ENCODE measurements at places on chromosomes 4 and X.

- DNase-seq: peak; percentile 2
These were observed 499.9 kb upstream of the AADAT start for GRCh38 chr4:170589597-170590191.

DNA sequence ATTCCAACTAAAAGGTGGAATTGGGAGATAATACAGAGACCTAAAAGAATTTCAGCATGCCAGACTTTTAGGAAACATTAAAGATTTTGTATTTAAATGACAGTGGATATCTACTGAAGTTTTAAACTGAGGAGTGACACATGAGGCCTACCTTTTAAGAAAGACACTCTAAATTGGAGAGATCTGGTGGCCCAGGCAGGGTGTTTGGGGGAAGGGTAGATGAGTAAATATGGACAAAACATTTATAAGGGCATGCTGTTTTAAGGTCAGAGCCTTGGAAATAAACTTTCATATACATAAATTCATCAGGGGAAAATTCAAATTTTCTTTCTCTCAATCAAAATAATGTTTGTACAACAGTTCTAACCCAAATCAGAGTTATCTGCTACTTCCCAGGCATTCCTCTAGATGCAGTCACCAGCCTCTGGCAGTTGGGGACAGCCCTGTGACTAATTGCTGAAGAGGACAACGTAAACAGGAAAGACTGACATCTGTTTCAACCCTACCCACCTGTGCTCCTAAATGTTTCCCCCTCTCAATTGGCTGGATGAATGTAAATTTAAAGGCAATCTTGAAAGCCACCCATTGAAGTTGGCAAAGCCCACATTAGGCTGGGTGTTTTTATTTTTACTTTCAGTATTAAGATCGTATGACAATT is 1646.9 kb upstream of the ADGRL3 start:
- DNase-seq: no peak

DNA sequence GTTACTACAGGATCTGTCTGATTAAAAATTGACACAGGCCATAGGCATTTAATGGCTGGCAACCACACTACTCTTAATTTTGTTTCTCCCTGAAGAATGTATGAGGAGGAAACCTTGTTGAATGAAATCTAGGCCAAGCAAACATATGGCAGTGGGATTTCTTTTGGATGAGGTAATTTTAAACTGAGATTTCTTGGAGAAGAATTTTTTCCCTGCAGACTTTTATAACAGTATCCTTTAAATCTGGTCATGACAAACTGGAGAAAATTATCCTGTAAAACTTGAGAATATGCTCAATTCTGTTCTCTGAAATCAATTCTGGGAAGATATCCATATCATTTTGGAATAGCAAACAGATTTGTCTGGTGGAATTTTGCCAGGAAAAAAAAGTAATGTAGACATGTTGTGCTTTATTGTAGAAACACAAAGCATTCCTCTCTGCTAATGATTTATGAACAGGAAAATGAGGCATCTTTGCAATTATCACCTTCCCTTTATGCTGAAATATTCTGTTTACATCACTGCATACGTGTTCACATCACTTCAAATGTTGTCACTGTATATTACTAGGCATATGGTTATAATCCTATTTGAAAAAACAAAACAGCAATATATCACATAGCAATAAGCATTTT is 108.3 kb upstream of the ARSJ start:
- peak; percentile 21 for DNase-seq

- no peak for DNase-seq
These were observed 43.3 kb downstream of the FGFBP1 start for GRCh38 chr4:15894921-15895916.

DNA sequence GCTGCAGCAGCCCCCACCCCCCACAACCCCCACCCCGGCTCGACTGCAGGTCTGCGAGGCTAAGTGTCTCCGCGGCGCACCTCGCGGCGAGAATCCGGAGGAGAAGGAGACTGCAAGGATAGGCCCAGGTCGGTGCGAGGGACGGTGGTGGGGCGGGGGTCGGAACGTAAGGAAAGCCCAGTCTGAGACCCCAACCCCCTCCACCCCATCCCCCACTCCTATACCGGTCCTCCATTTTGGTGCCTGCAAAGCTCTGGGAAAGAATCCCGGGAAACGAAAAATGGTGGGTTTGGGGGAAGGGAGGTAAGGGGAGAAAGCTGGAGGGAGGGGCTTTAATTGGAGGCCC is 614 bp downstream of the BEX3 start:
- DNase-seq: peak; percentile 21

DNA sequence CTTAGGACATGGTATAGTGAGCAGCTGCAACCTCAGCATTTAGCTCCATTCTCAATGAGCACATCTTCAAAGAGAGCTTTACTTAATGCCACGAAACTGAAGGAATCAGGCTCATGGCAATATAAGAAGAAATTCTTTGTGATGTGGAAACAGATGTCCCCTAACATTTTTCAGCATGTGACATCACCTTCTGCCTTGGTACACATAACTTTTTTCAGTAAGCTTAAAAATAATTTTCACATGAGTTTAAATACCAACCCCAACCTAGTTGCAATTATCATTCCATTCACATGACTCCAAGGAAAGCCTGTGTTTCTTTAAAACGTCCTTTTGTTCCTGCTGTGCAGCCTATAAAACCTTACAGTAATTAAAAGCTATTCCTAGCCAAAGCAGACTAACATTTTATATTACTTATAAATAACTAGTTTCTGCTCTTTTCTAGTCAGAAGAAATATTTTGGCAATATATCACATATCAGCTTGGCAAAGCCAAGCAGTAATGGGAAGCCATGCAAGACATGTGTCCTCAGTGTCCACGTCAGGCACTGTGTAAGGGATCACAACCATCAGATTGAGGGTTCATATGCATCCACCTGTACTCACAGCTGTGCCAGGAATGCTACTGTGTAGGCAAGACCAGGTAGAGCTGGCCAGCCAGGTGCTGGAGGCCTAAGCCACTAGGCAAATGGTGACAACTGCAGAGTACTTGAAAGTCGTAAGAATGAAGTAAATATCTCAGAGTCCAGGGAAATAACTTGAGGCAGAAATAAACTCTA is 466.6 kb downstream of the INPP4B start:
- DNase-seq: no peak

- DNase-seq: no peak
These were observed 5.3 kb upstream of the GPR82 start for GRCh38 chrX:41718481-41719235.

GRCh38 chr4:25857403-25857802 is 5.4 kb downstream of the SEL1L3 start:
- no peak for DNase-seq

DNA sequence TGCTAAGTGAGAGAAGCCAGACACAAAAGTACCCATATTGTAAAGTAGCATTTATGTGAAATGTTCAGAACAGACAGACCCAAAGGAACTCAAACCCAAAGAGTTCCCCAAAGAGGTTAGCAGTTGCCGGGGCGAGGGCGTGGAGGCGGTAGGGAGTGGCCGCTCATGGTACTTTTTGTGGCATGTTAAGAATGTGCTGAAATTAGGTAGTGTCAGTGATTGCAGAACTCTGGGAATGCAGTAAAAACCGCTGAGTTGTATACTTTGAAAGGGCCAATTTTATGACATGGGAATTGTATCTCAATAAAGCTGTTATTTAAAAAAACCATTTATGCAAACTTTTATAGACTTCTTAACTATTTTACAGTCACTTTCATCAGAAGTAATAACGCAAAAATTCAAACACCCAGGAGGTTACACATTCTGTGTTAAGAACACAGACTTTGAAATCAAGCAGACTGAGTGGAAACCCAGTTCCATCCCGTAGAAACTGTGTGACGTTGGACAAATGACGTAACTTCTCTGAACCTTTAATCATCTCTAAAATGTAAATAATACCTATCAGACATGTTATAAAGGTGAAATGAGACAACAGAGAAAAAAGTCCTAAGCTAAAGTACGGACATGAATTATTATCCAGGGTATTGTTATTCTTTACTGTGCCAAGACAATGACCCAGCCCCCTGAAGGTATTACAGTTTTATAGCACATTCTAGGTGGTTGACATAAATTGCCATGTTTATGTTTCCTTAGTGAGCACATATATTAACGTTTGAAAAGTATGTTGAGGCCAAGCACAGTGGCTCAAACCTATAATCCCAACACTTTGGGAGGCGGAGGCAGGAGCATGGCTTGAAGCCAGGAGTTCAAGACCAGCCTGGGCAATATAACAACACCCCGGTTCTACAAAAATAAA is 19.7 kb downstream of the ZFP42 start:
- no peak for DNase-seq

DNA sequence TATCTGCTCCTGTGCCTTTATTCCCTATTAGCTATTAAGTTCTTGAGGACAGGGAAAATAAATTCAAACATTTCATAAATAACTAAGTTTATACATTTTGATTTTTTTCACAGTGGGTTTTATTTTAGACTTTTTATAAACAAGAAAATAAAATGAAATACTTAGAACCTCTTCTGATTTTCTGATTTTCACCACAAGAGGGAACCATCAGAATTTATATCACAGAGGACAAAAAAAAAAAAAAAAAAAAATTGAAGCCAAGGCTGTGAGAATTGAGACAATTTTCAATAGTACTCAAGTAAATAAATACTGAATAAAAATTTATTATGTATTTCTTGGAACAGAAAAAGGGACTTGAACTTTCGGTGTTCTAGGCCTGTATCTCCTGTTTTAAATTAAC is 288.1 kb downstream of the SH3BGRL start:
- no peak for DNase-seq

All from cerebellum (tissue), 4 donors.